ENCODE measurements at places on chromosomes 12 and 14. TPM values are rescaled to one million over a fixed set of nuclear protein-coding genes. Genes with fewer than 3 reads are reported as not detected.

The SLC5A8 gene
- not detected for total RNA-seq

GRCh38 chr14:21748869-21749303, 75.3 kb upstream of the OR4E1 start:
- H3K27ac ChIP-seq, result no peak overlapping the region
- H3K4me3 ChIP-seq, result no peak overlapping the region
- H3K27me3 ChIP-seq, result no peaks in the 10 kb centered on the region
- DNase-seq, result no peak
- no peaks in the 10 kb centered on the region for H3K4me1 ChIP-seq
- H3K36me3 ChIP-seq, result no peaks in the 10 kb centered on the region

- no peaks in the 10 kb centered on the region for H3K36me3 ChIP-seq
Observed at GRCh38 chr12:94272280-94272679, 123.9 kb downstream of the PLXNC1 start.

The DDX47 gene
- 46.0 TPM for total RNA-seq

The OAS2 gene
- total RNA-seq, result 12.6 TPM

The CTSG gene
- 3.6 TPM for total RNA-seq

The OTUB2 gene
- 0.60 TPM for total RNA-seq

DNA sequence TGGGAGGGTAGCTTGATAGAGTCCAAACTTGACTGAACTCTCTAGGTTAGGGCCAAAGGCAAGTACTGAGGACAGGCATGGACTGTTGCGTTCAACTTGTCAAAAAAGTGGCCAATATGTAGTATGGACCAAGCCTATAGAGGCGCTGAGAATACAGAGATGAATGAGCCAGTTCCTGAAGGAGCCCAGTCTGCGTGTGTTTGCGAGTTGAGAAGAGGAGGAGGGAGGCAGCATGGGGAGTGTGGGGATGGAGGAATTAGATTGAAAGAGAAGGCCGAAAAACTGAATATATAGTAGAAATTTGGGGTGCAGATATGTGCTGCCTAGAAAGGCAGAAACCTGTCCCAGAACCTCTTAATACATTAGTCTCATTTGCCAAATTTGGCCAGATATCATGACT, 412.4 kb downstream of the PCNX1 start:
- peak overlapping the region; percentile 2 for H3K27ac ChIP-seq
- no peaks in the 10 kb centered on the region for H3K4me1 ChIP-seq
- no peak for DNase-seq
- H3K4me3 ChIP-seq, result peak overlapping the region; percentile 13

- no peaks in the 10 kb centered on the region for H3K27me3 ChIP-seq
- no peaks in the 10 kb centered on the region for H3K4me1 ChIP-seq
- no peak overlapping the region for H3K4me3 ChIP-seq
- H3K36me3 ChIP-seq, result no peaks in the 10 kb centered on the region
Observed at GRCh38 chr12:77189458-77189857, 124.1 kb upstream of the E2F7 start.

The ERGIC2 gene
- total RNA-seq, result 63.9 TPM

The PLCZ1 gene
- not detected for total RNA-seq

The GZMH gene
- 1.9 TPM for total RNA-seq

DNA sequence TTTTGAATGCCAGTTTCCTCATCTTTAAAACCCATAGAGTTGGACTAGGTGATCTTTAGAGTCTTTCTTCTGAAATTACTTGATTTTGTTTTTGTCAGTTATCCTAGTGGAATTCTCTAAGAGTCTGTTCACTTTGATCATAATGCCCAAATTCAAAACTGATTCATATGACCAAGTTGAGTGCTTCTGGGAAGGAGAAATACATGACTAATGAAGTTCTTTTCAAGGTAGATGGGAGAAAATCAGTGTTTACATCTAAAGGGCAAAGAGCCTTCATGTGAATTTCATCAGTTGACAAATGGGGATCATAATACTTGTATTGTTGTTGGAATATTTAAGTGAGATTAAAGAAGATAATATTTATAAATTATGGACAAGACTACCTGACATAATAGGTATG, 53.2 kb downstream of the ERC1 start:
- H3K27me3 ChIP-seq, result no peaks in the 10 kb centered on the region
- H3K36me3 ChIP-seq, result no peaks in the 10 kb centered on the region
- no peak for DNase-seq
- peaks cover 1% of the 10 kb centered on the region for H3K4me1 ChIP-seq
- H3K27ac ChIP-seq, result no peak overlapping the region

The CLEC2A gene
- not detected for total RNA-seq

- no peak overlapping the region for H3K27ac ChIP-seq
- H3K4me1 ChIP-seq, result no peaks in the 10 kb centered on the region
- H3K27me3 ChIP-seq, result no peaks in the 10 kb centered on the region
- no peak overlapping the region for H3K4me3 ChIP-seq
- DNase-seq, result peak; percentile 66
Observed at GRCh38 chr14:95493976-95494375, 22.5 kb downstream of the SYNE3 start.

GRCh38 chr12:50545213-50545612, 40.4 kb downstream of the DIP2B start:
- no peaks in the 10 kb centered on the region for H3K36me3 ChIP-seq
- no peak for DNase-seq
- H3K4me3 ChIP-seq, result no peak overlapping the region
- no peak overlapping the region for H3K27ac ChIP-seq

Data from aorta (tissue), 5 donors.